Activated B cell treated with CpG ODN at 0.5 μM for 24 hours (primary cell): ENCODE measurements at places on chromosomes 3 and 15.

DNA sequence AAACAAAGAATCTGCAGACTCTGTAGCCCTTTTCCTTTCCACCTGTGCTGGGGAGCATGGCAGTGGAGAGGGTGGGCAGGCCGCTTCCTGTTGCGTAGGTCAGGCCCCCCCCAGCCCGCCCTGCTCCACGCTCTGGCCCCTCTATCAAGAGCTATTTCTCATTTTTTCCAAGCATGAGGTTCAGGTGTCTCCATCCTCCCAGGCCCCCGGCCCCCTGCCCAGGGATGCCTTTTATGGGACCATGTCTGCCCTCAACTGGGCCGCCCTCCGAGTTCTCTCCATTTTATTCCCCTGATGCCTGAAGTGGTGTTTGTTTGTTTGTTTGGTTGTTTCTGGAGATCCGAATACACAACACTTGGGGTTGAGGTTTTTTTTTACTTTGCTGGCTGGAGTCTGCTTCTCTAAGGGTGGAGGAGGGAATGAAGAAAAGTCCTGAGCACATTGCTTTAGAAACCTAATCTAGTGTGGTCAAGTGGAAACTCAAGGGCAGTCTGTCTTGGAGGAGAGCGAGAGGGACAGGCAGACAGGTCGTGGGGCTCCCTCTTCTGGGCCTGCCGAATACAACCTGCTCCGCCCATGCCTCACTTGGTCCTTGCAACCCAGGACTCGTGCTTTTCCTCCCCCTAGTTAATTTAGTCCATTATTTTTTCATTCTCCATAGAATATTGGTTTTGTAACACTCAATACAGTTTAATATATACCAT lies 176.5 kb upstream of the LYSMD4 start:
- no peak for DNase-seq

DNA sequence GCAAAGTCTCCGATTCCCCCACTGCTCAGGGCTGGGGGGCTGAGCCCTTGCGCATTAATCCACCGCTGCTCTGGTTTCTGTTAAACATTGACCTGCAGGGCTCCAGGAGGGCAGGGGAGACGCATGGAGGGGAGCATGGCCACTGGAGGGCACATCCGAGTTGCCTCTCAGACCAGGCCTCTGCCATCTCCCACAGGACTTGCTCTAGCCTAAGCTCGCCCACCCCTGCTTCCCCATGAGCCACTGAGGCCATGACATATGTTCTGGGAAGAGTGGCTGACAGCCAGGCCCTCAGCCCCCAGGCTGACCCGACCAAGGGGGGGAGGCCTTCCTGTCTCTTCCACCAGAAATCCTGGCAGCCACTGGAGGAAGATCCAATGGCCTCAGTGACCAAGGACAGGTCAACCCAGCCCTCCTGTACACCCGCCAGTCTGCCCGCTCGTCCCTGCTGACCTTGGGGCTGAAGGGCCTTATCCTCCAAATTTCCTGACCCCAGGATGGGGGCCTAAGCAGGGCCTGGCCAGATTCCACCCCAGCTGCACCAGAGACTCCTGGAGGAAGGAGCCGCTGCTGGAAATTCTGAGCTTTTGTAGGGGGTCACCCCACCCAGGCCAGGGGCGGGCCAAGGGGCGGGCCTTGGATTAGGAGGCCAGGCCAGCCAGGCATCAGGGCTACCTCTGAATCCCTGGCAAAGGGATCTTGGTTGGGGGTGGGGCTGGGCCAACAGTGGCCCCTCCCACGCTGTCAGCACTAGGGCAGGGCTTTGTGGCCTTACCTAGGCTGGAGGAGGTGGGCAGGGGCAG lies at the start of gene HYAL1:
HYAL1 (minus strand) TSS at position 562 of the 803 bp plus-strand sequence. CDS start 618 bp downstream, outside the sequence.
- no peak for DNase-seq

DNA sequence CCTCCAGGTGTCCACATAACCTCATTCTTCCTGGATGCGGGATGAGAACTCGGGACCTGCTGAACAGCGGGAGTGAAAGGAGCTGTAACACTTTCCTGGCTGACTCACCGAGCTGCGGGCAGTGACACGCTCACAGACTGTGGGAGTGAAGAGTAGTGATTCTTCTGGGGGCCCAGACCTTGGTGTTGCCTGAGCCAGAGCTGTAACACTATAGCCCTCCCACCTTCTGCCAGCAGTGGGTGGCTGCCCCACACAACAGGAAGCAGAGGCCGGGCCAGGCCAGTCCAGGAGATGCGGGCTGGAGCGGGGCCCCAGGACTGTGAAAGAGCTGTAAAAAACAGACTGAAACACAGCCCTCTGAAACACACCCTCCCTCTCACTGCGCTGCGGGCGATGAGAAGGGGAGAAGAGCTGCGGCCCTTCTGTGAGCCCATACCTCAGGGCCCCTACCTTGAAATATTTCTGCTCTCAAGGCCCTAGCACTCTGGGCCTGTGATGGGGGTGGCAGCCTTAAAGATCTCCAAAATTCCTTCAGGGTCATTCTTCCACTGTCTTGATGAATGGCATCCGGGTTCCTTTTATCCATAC lies 464.0 kb upstream of the CCDC54 start:
- DNase-seq, result no peak

- no peak for DNase-seq
Observed at GRCh38 chr3:136836511-136837156, 17.7 kb downstream of the SLC35G2 start.

DNA sequence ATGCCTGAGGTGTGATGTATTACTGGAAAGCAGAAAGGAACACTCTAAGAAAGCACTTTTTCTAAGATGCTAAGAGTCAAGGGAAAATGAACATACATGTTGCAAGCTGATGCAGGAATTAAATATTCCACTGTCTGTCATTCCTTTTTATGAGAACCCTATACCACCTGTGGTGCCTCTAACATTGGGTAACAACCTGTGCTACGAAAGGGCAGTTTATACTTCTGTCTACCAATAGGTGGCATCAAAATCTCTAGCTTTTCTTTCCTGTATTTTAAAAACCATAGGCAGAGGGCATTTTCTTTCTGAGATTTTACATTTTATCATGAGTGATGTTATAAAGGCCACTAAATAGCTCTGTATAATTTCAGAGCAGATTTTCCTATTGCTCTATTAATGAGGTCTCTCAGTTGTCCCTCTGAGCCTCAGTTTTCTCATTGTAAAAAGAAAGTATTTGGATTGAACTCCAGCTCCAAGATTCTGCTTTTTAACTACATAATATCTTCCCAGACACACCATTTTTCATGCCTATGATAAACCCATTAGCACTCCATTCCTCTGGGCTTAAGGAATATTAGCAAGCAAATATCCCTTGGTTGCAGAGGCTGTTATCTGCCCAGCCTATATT lies 3.5 kb upstream of the CPNE4 start:
- DNase-seq, result no peak

GRCh38 chr3:38617137-38617536 lies 32.4 kb downstream of the SCN5A start:
- no peak for DNase-seq

- no peak for DNase-seq
Observed at GRCh38 chr3:53764026-53764775, 82.0 kb downstream of the CHDH start.

GRCh38 chr15:71627188-71627587 lies 183.2 kb upstream of the NR2E3 start:
- no peak for DNase-seq

GRCh38 chr3:172070269-172070668 lies 30.9 kb downstream of the FNDC3B start:
- no peak for DNase-seq

DNA sequence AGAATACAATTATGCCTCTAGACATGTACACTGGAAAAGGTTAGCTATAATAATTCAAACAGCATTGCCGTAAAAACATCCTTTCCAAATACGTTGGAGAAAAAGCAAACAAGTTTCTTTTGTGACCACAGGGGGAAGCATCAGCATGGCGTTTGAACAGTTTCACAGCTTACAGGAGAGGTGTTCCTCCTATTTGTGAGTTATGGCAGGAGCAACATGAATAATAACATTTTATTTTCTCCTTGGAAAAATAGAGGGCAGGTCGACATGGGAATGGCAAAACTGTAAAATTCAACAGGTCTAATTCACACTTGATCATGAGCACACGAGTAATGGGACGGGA lies 39.7 kb upstream of the GADL1 start:
- no peak for DNase-seq

- DNase-seq, result no peak
Observed at GRCh38 chr3:42936157-42936981, 30.4 kb downstream of the ZNF662 start.

- DNase-seq, result no peak
Observed at GRCh38 chr3:170730071-170730812, 139.8 kb downstream of the RPL22L1 start.

DNA sequence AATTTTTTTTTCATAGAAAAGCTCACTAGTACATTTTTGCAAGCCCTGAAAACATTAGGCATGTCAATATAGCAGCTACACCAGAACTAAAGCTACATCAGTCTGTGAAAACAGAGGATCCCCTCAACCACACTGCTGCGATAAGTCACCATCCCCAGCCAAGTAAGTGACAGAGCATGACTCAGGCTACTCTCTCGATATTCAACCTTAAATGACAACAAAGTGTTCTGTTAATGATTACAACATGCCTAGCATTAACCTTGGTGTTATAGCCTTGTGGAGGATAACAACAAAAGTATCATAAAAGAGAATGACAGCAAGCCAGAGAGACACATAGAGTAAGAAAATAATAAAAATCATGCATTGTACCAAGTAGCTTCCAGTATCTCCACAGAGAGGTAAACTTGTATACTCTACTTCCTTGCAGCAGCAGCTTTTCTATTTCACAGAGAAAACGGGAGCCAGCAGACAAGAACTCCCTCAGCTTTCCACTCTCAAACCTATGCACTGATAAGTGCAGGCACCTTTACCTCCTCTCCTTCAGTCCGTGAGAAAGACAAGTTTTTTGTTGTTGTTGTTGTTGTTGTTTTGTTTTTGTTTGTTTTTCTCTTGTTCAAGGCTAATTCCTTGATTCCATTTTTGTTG lies 76.6 kb downstream of the GBE1 start:
- DNase-seq, result no peak

DNA sequence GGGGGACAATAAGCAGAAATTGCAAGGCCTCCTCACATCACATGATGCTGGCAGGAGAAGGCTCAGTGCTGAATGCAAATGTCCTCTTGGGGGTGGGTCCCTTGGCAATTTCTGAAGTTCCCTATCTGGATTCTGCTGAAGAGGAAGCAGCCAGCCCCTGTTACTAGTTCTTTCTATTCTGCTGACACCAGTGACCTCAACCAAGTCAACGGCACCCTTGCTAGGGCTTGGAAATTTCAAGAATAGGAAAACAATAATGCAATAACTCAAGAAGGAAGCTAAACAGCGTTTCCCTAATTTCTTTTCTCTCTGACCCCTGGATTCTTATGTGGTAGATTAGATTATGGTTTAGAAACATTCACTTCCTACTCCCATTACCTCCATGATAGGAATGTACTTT lies 46.2 kb upstream of the FOXP1 start:
- DNase-seq, result no peak

GRCh38 chr3:45499529-45499928 lies 95.0 kb upstream of the LIMD1 start:
- DNase-seq, result no peak

DNA sequence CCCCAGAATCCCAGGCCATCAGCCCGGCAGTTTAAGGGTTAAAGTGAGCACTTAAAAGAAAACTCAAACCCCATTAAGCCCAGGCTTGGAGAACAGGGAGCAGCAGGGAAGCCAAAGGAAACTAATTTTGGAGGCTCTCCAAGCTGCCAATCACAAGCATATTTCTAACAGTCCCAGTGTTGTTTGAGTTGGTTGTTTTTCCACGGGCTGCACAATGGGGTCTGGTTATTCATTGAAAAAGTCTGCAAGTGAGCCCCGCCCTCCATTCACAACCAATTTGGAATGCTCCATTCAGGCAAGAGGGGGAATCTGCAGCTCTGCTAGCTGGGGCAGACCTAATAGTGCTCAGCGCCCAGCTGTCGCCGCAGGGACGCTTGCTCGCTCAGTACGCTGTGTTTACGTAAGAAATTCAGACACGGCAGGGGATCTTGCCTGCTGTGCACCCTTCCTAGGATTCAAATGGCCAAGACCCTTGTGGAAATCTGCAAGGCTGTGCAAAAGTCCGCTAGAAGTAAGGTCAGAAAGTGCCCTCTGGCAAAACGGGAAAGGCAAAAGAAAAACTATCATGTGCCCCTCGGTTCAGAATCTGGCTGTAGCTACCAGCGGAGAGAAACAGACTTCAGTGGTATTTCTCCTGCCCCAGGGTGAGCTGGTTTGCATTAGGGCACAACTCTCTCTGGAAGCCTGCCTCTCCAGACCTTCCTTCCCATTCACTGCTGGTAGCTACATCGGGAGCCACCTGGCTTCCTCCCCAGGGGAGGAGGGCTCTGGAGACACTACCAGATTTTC lies 11.0 kb downstream of the ETV5 start:
- DNase-seq, result no peak

DNA sequence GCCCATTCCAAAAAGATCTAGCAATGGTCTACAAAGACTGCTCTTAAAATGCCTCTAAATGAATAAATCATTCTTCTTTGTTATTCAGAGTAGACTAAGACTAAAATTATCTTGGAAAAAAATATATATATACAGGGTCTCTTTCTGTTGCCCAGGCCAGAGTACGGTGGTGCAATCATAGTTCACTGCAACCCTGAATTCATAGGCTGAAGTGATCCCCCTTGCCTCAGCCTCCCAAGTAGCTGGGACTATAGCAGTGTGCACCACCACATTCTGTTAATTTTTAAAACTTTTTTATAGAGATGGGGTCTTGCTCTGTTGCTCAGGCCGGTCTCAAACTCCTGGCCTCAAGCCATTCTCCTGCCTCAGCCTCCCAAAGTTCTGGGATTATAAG lies 18.7 kb downstream of the WWTR1 start:
- no peak for DNase-seq

- DNase-seq, result no peak
Observed at GRCh38 chr15:93485438-93486327, 396.7 kb upstream of the RGMA start.

- DNase-seq, result no peak
Observed at GRCh38 chr15:100335335-100335999, 6.3 kb downstream of the ADAMTS17 start.

DNA sequence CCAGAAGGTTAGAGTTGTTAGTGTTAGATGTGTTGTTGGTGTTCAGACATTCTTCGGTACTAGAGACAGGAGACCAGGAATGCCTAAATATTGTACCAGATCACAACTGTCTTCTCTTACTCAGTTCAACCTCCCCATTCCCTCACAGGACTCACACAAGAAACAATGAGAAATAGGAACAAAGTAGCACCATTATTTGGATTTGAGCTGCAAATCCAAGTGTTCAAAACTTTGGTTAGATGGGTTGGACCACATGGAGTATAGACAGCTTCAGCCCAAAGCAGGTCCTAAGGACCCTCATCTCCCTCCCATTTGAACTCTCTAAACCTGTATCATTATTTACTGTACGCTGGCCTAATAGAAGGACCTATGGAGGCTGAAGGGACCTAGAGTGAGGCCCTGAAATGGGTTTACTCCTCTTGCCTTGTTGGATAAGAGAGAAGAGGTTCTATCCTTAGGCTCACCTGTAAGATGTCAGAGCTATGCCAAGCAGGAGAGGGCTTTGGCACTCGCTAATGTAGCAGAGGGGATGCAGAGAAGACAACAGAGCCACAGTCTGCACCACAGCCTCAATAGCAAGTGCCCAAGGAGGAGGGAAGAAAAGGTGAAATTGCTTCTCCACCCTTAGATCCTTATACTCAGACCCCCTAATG lies 70.9 kb downstream of the FNDC3B start:
- no peak for DNase-seq

GRCh38 chr3:63922491-63923199 lies 10.5 kb upstream of the SCAANT1 start:
- no peak for DNase-seq
